ENCODE measurements at places on chromosomes 12 and 14.

DNA sequence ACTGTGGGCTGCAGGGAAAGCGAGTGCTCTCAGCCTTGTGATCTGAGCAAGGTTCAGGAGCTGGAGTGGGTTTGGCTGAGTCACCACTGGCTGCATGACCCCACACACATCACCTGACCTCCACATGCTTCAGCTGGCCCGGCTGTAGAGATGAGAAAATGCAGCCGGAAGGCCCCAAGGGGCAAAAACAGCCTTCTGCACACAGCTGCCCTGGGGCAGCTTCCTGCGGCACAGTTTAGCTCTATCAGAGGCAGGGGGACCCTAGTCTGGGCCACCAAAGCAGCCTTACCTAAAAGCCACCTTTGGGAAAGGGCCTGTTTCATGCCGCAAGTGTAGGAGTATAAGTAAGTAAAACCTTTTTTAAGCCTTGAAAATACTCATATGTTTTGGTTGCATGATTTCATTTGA is 123.3 kb downstream of the SSPN start:
- DNase-seq: no peak

GRCh38 chr14:59507063-59507751 is 22.9 kb downstream of the JKAMP start:
- no peak for DNase-seq

- DNase-seq: no peak
These were observed 116.8 kb upstream of the SLC38A4 start for GRCh38 chr12:46942579-46942978.

- DNase-seq: no peak
These were observed 7.6 kb downstream of the ARHGDIB start for GRCh38 chr12:14953752-14954151.

- DNase-seq: no peak
These were observed 67.8 kb downstream of the VWF start for GRCh38 chr12:6056406-6057240.

DNA sequence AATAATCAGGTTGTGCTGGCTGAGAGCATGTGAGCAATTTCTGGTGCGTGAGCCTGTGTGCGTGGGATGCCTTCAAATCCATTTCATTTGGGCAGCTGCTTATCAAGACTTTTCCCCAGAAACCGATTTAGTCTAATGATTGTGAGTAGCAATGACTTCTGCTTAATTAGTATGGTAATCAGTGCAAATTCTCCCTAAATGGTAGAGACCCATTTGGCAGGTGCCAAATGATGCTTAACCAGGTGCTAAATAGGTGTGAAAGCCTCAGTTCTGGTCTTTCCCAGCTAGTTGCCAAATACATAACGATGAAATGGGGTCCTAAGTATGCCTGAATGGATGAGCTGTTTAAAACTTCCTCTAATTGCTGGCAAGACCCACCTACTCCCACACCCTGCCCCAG is 248.4 kb upstream of the CCDC196 start:
- no peak for DNase-seq

DNA sequence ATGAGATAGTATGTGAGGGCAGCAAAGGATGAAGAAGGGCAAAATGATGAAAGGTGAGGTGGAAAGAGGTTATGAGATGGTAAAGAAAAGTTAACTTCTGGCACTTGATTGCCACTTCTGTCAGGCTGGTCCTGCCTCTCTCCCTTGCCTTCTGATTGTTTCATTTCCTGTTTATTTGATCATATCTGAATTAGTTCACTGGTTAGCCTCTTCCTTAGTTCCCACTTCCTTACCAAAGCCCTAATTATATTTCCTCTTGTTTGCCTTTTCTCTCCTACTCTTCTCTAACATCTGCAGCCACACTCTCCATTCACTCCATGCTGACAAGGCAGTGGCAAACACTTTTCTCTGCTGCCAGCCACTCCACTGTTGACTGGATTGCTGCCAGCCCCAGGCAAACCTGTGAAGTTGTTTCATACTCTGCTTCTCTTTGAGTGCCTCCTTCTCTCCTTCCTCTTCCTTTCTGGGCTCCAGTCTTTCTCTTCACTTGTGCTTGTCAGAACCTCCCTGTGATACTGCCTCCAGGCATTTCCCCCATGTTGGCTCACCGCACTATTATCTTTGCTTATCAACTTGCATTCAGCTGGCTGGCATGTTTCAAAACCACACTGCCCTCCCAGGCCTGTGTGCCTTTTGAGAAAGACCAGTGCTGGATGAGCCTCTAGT is 8.1 kb downstream of the PNP start:
- DNase-seq: no peak

DNA sequence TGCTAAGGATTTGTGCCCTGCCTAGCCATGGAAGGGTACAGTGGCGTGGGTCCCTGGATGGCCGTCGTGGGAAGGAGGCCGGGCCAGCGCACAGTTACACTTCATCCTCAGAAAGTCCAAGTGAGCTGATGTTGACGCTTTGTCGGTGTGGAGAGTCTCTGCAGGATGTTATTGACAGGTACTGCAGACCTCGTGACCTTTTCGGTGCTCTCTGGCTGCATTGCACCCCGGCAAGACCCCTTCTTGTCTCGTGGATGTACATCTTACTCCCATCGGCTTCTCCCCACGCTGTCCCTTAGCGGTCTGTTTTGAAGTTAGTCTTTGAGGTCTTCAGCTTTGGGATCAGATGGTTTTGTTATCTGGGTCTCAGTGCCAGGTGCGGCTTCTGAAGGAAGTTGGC is 78.4 kb downstream of the EP400 start:
- no peak for DNase-seq

DNA sequence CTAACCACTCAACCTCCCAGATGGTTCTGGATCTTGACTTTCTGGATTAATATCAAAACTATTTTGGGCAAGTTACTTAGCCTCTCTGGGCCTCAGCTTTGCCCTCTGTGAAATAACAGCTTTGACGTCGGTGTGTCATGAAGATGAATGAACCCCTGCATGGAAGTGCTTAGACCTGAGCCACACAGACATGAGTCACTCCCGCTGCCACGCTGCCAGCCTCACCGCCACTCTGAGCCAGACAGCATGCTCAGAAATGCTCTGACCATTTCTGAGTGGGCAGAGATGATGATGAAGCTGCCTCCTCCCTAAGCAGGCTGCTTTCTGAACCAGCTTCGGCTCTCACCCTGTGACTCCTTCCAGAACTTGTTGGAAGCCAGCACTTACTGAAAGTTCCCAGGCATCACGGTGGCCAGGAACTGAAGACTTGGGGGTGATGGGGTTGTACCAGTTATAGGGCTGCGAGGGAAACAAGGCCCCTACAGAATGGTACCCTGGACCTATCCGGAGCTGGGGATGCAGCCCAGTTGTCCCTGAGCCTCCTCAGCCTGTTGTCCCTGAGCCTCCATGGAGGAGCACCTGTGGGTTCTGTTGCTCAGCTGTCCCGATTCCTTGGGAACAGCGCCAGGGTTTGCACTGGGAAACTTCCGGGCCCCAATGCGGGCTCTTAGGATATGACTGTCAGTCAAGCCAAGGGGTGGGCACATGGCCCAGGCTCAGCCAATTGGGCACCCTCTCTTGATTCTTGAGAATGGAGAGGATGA is 2.0 kb upstream of the CCDC197 start:
- no peak for DNase-seq

DNA sequence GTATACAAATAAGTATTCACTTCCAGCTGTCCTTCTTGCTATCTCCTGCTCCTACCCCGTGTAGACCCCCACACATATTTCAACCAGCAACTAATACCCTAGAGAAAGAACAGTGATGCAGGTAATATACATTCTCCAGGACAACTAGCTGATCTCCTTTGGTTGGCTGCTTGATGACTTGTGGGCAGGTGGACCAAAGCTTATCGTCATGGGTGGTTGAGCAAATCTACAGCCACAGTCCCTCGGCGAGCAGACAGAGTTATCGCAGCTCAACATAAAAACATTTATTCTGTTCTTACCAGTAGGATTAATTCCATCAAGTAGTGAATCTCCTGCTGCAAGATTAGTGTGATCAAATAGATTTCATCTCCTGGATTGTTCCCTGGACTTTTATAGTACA is 314.3 kb downstream of the TMEM132D start:
- no peak for DNase-seq

- DNase-seq: no peak
These were observed 512.4 kb upstream of the TMPO start for GRCh38 chr12:98002887-98003493.

DNA sequence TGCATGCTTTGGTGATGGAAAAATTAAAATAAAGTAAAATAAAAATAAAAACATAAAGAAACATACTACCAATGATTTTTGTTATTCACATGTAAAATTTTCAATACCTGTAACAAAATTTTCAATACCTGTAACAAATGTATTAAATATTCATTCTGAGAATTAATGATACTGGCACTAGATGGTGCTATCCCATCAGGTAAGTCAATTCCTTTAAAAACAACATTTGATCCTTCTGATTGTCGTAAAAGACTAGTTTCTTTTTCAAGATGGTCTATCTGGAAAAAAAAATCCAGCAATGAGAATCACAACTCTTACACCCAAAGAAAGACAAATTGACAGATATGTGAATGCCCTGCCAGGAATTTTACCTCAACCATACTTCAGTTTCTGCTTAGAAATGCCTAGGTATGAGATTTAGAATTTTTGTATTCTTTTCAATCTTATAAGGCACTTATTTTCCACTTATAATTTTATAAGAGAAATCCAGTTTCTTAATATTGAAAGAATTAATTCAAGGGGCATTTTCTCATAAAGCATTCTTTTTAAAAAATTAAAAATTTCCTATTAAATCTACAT is 30.7 kb downstream of the CEP290 start:
- no peak for DNase-seq

- DNase-seq: peak; percentile 91
These were observed 3.5 kb upstream of the ASPG start for GRCh38 chr14:104081951-104082464.

GRCh38 chr14:61380984-61381383 is 59.6 kb downstream of the PRKCH start:
- DNase-seq: no peak

- no peak for DNase-seq
These were observed at the start of gene RIMBP2 for GRCh38 chr12:130715998-130716968. RIMBP2 (minus strand) TSS chr12:130716299; CDS start chr12:130479013, 237,286 bp downstream.

GRCh38 chr12:3628629-3629028 is 124.3 kb downstream of the CRACR2A start:
- DNase-seq: no peak

- no peak for DNase-seq
These were observed 121.8 kb upstream of the NTF3 start for GRCh38 chr12:5310151-5310550.

GRCh38 chr14:67583711-67584644 is 16.1 kb downstream of the PIGH start:
- no peak for DNase-seq

DNA sequence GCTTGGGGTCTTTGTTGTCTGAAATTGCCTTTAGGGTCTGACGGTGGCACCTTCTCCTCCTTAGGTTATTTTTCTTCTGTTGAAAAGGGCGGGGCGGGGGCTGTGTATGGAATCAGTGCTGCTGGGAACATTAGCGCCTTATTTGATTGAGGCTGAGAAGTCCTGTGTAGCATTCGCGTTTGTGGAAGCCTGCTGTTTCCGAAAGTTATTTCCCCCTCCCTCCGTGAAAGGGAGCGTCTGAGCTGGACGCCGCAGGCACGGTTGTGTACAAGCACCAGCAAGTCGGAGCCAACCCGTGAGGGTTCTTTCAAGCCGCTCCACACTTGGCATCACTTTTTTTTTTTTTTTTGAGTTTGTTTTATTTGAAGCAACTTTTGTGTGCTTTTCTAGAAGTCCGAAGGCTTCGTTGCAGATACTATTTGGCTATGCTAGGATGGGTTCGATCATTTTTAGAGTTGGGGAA is 1.1 kb downstream of the SYNE2 start:
- DNase-seq: no peak

GRCh38 chr14:75268633-75269550 is 9.7 kb upstream of the FOS start:
- DNase-seq: no peak

- DNase-seq: no peak
These were observed 20.4 kb downstream of the GALNT9 start for GRCh38 chr12:132308853-132309595.

GRCh38 chr12:84974155-84974815 is 61.7 kb upstream of the SLC6A15 start:
- no peak for DNase-seq

- no peak for DNase-seq
These were observed 62.2 kb downstream of the PAPOLA start for GRCh38 chr14:96564389-96564788.

DNA sequence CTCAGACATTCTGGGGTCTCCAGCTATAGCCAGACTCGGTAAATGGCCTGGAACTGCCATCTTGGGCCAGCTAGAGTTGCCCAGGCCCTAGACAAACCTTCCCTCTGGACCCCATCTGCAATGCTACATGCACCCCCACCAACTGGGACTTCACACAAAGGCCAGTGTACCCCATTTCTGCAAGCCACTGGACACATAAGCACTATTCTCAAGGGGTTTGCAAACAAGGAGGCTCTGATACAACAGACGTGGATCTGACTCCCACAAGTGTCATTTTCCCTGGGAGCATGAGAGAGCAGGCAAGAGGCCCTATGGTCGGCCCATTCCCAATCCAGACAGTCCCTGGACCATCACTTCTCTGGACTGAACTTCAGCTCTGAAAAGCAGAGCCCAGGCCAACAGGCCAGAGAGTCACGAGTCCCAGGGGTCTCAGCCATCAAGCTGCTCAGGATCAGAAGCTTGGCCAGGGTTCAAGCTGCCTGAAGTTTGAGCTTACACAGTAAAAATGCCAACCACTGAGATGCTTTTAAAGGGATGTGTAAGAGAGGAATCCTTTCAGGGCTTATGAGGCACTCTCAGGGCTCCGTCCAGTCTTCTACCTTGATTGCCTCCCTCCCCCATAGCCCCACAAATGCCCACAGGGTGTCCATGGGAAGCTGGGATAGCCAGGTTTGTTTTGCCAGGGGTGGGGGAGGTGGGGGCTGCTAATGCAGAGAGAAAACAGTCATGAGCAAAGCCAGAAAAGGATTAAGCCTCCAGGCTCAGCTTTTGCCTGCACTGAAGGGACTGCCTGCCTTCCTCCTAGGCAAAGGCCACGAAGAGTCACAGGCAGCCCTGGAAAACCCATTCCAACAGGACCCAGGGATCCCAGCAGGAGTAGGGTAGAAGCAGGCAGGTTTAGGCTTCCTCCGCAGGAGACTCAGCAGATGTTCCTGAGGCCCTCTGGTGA is 31.7 kb upstream of the PNMA1 start:
- no peak for DNase-seq

DNA sequence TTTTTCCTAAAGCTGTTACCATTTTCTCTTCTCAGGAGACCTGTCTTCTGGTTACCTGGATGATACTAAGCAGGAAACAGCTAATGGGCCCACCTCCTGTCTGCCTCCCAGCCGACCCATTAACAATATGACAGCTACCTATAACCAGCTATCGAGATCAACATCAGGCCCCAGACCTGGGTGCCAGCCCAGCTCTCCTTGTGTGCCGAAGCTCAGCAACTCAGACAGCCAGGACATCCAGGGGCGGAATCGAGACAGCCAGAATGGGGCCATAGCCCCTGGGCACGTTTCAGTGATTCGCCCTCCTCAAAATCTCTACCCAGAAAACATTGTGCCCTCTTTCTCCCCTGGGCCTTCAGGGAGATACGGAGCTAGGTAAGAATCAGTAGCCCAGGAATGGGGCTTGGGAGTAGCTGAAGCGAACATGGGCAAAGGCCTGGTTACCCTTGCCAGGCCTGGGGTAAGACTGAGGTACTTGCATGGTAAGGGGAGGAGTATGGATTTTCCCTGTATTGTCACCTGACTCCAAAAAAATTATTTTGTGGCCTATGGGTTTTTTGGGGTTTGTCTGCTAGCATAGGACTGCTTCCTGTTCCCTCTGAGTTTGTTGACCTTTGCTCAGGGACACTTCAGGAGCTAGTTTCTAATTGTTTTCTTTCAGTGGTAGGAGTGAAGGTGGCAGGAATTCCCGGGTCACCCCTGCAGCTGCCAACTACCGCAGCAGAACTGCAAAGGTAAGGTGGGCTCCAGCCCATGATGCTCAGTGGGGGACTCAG is 26.6 kb downstream of the TRAFD1 start:
- no peak for DNase-seq

- no peak for DNase-seq
These were observed 255.6 kb downstream of the ATP23 start for GRCh38 chr12:58196971-58197370.

Data from vagina (tissue), 2 donors.